Renal cortical epithelial cell (primary cell): ENCODE measurements at places on chromosomes 1 and 21. TPM values are rescaled to one million over a fixed set of nuclear protein-coding genes. Genes with fewer than 3 reads are reported as not detected.
A peak's percentile ranks its signal among the peaks of the same experiment; 100 is the strongest.

The CFAP141 gene
- total RNA-seq: not detected in 2 replicates

The SLFNL1 gene
- 0.65 TPM in 1 of 2 replicates, not detected in the other for total RNA-seq

The PALMD gene
- 0.20 TPM in 1 of 2 replicates, not detected in the other for total RNA-seq

The FCMR gene
- total RNA-seq: 0.05 TPM in 1 of 2 replicates, not detected in the other

The CD160 gene
- 0.20 TPM in 1 of 2 replicates, not detected in the other for total RNA-seq

The CKS1B gene
- 23.4 and 106 TPM in 2 replicates for total RNA-seq

The SELENOF gene
- 223 and 247 TPM in 2 replicates for total RNA-seq

DNA sequence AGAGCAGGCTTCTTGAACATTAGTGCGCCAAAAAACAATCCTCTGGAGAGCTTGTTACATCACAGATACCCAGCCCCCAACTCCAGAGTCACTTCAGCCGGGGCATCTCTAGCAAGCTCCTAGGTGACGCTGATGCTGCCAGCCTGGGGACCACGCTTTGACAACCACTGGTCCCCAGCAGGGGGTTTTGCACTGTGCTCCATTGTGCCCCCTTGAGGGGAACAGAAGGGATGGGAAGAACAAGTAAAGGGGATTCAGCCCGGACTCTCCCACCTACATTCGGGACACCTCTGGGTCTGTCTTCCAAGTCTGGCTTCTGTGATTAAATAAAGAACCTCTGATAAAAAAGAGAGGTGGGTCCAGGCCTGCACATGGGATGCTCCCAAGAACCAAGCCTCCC lies 60.4 kb downstream of the ATP5PO start:
- no peak for DNase-seq

GRCh38 chr1:91877574-91878208 lies 8.3 kb downstream of the TGFBR3 start:
- no peak for DNase-seq

GRCh38 chr1:89659322-89660081 lies 26.6 kb downstream of the LRRC8C start:
- no peak for DNase-seq

- DNase-seq: no peak
Observed at GRCh38 chr1:27626031-27626935, 8.7 kb downstream of the FGR start.

GRCh38 chr1:27632387-27633297 lies 2.3 kb downstream of the FGR start:
- no peak for DNase-seq

GRCh38 chr1:36142121-36142520 lies 7.2 kb downstream of the TRAPPC3 start:
- DNase-seq: peak; percentile 65

GRCh38 chr21:34793471-34793870 lies 124.7 kb downstream of the CLIC6 start:
- DNase-seq: no peak

DNA sequence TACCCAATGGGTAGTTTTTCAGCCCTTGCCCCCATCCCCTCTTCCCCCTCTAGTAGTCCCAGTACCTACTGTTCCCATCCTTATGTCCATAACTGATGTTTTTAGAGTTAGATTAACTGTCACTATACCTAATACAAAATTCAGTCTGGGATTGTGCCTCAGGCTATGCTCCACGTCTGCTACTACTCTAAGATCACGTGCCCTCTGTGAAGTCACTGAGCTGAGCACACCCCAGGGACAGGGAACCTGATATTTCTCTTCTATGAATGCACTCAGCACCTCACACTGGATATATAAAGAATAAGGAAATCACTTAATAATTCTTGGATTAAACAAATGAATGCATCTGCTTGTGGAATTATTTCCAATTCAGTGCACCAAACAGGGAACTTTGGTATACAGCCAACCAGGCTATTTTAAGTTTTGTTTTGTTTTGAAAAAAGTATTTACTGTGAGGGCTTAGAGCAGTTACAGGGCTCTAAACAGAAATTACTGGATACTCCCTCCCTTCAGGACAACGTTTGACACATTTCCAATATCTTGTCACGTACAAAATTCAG lies 307.9 kb downstream of the SMYD3 start:
- peak; percentile 11 for DNase-seq

DNA sequence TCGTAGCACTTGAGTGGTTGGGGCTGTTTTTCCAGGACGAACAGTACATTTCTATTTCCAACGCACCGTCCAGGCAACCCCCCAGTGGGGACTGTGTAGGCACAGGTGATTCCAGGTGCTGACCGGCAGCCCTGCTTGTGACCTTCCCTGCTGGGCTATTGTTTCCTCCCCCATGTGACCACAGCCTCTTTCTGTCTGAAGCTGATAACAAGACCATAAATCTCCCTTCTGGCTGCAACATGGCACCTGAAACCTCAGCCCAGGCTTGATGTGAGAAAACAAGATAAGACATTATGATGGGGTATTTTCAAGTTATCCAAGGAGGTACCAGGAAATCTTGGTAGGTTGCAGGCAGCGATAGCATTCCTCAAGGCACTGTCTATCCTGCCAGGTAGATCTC lies 48.2 kb downstream of the HLX start:
- no peak for DNase-seq

DNA sequence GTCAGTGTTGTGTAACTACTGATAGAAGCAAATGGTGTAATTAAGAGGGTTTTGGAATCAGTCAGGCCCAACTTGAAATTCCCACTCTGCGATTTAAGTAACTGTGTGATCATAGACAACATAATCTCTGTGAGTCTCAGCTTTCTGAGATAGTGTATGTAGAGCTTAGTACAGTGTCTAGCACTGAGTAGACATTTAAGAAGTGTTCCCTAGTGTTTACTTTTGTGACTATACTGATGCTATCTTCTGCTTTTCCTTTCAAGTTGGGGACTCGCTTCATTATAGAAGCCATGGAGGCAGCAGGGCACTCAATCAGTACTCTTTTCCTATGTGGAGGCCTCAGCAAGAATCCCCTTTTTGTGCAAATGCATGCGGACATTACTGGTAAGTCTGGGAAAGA lies 147.7 kb upstream of the HOOK1 start:
- no peak for DNase-seq

DNA sequence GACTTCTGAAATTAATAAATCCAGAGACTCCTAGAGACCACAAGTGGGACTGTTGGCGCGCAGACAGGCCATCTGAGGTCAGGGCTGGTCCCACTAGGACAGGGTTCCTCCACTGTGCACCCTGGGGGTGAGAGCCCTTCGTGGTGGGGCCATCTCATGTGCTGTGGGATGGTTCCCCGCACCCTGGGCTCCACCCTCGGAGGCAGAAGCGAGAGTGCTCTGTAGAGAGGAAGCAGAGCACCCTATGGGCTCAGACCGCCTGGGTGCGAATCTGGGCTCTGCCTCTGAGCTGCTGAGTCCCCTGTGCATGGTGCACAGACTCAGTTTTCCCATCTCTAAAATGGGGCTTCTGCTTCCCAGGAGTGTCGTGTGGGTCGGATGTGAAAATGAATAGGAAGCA lies 227.3 kb downstream of the NPHP4 start:
- no peak for DNase-seq

- DNase-seq: peak; percentile 43
Observed at GRCh38 chr1:175480343-175480822, 263.0 kb downstream of the TNR start.

- DNase-seq: peak; percentile 78
Observed at GRCh38 chr1:67609577-67610341, 75.2 kb upstream of the GADD45A start.

- DNase-seq: peak; percentile 66
Observed at GRCh38 chr1:8540971-8541370, 223.1 kb downstream of the SLC45A1 start.

DNA sequence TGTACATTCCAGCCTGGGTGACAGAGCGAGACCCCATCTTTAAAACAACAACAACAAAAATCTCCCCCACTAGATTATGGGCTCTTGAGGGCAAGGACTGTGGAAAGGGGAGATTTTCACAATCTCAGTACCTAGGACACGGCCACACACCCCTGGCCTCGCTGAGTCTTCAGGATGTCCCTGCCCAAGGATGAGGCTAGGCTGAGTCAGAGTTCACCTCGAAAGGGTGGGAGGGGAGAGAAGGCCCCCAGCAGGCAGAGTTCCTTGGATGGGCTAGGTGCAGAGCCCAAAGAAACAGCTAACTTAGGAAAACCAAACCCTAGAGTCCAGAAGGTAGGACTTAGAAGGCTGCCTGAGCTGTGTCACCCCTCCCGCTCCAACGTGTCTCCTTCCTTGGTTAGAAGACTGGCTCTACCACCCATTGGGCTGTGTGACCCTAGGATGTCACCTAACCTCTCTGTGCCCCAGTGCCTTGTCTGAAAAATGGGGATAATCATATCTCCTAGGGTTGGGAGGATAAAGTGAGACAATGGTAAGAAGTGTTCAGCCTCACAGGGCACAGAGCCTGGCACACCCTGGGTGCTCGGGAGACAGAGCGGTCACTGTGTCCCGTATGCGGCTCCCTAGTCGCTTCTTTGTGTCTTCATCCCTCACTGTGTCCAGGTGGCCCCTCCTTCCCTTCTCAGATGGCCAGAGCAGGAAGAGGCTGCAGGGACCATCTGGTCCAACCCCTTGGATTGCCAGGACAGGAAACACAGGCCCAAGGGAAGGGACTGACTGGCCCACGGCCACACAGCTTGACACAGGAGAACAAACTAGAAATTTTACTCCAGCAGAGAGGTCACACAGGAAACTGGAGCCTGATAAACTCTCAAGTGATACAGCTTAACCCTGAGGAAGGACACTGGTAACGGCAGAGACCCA lies 11.2 kb downstream of the TRIM62 start:
- DNase-seq: no peak

GRCh38 chr1:112356765-112357164 lies 39.2 kb upstream of the CTTNBP2NL start:
- DNase-seq: no peak

DNA sequence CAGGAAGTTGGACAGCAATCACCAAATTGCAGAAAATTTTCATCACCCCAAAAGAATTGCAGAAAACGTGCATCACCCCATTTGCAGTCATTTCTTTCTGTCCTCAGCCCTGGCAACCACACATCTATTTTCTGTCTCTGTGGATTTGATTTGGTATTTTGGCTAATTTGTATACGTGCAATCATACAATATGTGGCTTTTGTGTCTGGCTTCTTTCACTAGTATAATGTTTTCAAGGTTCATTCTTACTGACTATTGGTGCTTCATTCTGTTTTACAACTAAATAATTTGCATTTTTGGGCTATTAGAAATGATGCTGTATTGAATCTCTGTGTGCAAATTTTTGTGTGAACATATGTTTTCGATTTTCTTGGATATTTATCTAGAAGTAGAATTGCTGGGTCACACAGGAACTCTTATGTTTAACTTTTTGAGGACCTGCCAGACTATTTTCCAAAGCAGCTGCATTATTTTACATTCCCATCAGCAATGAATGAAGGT lies 24.8 kb upstream of the PRDM2 start:
- no peak for DNase-seq
